Right atrium auricular region (tissue), 2 donors: ENCODE measurements at places on chromosomes 16 and 17. TPM values are rescaled to one million over a fixed set of nuclear protein-coding genes. Genes with fewer than 3 reads are reported as not detected.

The SEPTIN12 gene
- total RNA-seq: not detected

The VASN gene
- total RNA-seq: 39.0 TPM

The PRSS33 gene
- not detected for total RNA-seq

DNA sequence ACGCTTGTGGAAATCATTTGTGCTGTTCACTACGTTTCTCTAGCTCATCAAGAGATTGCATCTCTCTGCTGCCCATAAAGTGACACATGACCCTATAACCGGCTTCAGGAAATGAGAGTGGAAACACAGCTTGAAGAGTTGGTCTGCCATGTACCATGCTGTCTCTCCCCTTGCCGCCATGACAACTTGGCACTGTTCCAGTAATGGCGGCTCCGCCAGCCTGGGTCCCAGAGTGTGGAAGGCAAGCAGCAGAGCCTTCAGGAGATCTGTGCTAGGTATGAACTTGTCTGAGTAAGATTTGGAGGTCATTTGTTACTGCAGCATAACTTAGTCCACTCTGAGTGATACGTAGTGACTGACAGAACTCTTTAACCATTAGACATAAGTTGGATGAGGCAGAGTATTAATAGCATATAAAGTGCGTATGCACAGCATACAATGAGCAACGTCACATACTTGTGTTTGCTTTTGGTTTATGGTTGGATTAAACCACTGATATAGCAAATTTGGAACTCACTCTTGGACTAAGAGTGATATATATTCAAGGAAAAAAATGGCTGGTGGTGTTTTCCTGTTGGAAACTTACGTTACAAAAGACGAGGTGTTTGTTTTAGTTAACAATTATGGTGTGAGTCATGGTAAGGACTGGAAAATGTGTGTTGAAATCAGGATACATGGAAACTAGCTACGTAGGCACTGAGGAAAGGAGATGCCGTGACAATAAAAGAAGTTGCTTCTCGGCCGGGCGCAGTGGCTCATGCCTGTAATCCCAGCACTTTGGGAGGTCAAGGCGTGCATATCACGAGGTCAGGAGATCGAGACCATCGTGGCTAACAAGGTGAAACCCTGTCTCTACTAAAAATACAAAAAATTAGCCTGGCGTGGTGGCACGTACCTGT lies 24.4 kb upstream of the PMP22 start:
- no peak for DNase-seq

DNA sequence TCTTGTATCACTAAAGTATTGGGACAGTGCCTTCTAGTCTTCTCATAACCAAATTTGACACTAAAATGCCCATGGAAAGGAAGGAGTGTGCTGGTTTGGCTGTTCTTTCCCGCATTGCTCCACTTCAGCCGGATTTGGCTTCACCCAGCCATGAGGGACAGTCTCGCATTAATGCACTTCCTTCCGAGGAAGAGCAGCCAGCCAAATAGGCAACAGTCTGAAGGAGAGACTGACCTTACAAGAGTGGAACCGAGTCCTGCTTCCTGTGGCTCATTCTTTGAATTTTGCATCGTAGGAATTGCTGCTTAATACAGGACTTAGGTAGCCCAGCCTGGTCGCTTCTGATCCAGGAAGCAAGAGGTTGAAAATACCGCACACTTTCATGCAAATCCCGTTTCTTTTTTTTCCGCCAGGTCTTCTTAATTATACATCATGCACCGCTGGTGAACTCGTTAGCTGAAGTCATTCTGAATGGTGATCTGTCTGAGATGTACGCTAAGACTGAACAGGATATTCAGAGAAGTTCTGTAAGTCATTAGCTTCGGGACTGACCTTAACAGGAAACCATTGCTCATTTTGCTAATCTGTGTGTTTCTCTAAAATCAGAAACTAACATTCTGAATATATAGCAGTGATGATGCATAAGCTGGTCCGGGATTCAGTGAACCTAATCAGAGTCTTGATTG lies 38.2 kb downstream of the CLEC16A start:
- DNase-seq: peak; percentile 70

GRCh38 chr17:58337210-58337599 lies 8.6 kb upstream of the TSPOAP1 start:
- DNase-seq: no peak
